Mesenteric fat pad (tissue), 1 donor: ENCODE measurements at places on chromosomes 4 and X. TPM values are rescaled to one million over a fixed set of nuclear protein-coding genes. Genes with fewer than 3 reads are reported as not detected.

- DNase-seq = no peak
Measured at GRCh38 chrX:147859666-147860065, 52.1 kb upstream of the FMR1 start.

LCORL gene
- total RNA-seq = 10.0 TPM

- DNase-seq = no peak
Measured at GRCh38 chrX:43750248-43750676, 94.2 kb downstream of the MAOA start.

DNA sequence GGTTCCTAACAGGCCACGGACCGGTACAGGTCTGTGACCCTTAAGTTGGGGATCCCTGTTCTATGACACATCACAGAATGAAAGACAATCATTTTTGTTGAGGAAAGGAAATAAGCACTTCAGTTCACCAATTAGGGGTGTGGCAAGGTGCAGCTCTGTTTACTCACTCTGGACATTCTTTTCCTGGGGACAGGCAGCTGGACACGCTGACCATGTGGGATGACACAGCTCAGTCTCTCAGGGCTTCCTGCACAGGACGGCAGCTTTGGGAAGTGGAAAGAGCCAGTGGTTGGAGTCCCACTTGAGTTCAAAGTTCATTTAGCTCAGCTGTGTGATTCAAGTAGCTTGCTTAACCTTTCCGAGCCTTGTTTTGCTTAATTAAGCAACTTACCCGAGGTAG is 55.7 kb downstream of the NDNF start:
- DNase-seq = no peak

CD40LG gene
- not detected for total RNA-seq

GRCh38 chrX:57607295-57608187 is 15.7 kb downstream of the ZXDB start:
- no peak for DNase-seq
